Left ventricle myocardium inferior (tissue), 1 donor: ENCODE measurements at places on chromosomes 12 and 14.

- no peak for DNase-seq
- no peak overlapping the region for H3K4me3 ChIP-seq
- H3K4me1 ChIP-seq = no peaks in the 10 kb centered on the region
- H3K36me3 ChIP-seq = no peaks in the 10 kb centered on the region
Measured at GRCh38 chr12:69298947-69299346, 49.2 kb upstream of the LYZ start.

DNA sequence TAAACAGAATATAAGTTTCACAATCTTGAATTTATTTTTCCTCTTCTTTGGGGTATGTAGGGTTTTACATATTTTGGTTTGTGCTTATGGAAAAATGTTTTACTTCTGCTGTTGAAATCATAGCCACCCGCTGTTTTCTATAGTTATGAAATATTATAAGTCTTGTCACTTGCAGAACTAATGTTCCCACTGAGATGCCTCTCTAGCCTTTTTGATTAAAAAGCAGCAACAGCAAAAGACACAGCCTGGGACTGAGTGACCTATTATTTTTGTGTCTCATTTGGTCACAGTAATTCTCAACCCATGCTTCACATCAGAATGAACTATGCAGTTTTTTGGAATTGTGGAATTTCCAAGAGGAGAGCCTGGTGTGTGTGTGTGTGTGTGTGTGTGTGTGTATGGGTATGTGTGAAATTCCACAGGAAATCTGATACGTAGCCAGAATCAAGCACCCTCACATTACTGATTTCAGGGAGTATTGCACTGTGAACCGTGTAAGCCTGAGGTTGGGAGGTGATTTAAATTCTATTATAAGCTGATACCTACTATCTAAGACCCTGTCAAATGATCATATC, 55.7 kb upstream of the FRMD6 start:
- no peaks in the 10 kb centered on the region for H3K36me3 ChIP-seq
- peaks cover 9% of the 10 kb centered on the region for H3K27me3 ChIP-seq
- no peaks in the 10 kb centered on the region for H3K4me1 ChIP-seq
- H3K4me3 ChIP-seq = no peak overlapping the region
- no peak for DNase-seq

DNA sequence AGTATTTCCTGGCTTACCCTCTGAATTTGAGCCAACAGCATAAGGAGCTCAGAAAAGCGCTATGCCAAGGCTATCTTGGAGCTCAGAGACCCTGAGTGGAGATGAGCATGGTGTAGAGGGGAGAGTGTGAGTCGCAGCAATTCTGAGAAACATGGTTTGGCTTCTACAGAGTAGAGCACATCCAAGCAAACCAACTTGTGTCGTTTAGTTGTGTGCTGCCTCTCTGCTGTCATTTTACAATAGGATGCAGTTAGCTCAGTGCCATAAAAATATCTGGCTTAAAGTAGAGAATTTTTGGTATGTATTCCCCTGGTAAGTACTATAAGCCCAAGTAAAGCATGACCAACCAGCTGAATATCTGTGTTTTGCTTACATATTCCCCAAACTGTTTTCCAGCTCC, 249.2 kb downstream of the TRHDE start:
- no peaks in the 10 kb centered on the region for H3K4me1 ChIP-seq
- DNase-seq = no peak
- no peaks in the 10 kb centered on the region for H3K36me3 ChIP-seq
- H3K27me3 ChIP-seq = no peaks in the 10 kb centered on the region
- H3K27ac ChIP-seq = no peak overlapping the region

- H3K36me3 ChIP-seq = no peaks in the 10 kb centered on the region
- no peak overlapping the region for H3K27ac ChIP-seq
- no peak overlapping the region for H3K4me3 ChIP-seq
- H3K27me3 ChIP-seq = peaks cover 60% of the 10 kb centered on the region
Measured at GRCh38 chr14:95068521-95068920, 88.8 kb downstream of the DICER1 start.

DNA sequence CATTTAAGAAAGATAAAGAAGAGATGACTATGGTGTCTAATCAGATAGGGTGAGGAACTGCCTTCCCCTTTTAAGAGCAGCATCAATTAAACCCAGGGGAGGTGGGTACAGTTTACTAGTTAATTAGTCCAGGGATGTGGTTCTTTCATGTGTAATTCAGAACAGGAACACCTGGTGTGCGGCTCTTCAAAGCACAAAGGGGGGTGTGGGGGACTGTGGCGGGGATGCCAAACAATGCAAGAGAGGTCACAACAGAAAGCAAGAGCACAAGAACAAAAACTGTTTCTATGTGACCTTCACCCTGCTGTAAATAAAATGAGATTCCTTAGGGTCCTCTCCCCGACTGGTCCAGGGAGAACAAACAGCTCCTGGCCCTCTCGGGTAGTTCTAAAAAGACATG, 183.9 kb upstream of the SOX5 start:
- no peak overlapping the region for H3K27ac ChIP-seq
- H3K27me3 ChIP-seq = no peaks in the 10 kb centered on the region
- no peaks in the 10 kb centered on the region for H3K4me1 ChIP-seq
- no peak for DNase-seq
- no peak overlapping the region for H3K4me3 ChIP-seq

- H3K4me3 ChIP-seq = no peak overlapping the region
- peaks cover 47% of the 10 kb centered on the region for H3K4me1 ChIP-seq
- no peaks in the 10 kb centered on the region for H3K36me3 ChIP-seq
- DNase-seq = no peak
Measured at GRCh38 chr12:92036061-92036620, 109.5 kb downstream of the BTG1 start.

DNA sequence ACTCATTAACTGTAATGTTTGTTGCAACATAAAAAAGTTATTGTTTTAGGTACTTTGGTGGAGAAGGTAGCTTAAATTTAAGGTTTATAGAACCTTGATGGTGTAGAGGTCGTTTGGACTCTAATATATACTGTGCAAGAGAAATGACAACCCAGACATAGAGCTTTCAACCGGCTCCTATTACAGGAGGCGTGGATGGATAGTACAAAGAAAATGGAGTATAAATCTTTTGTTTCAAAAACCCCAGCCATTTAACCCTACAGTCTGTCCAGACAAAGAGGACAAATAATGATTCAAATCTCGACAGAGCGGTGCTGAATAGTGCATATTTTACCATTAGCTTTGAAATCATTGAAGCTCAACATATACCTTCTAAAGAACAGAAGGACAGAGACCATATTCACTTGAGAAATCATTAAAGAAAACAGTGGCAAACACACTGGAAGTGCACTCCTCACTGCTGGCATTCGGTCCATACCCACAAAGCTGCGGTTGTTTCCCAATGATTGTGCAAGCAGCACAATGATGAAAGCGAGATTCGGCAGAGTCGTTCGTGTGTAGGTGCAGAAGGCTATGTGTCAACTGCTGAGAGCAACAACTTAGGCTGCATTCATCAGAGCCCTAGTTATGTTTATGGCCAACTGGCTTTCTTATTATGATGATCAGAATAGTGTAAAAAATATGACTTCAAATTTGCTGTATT, 688.6 kb downstream of the NOVA1 start:
- DNase-seq = no peak
- no peak overlapping the region for H3K27ac ChIP-seq
- H3K36me3 ChIP-seq = no peaks in the 10 kb centered on the region
- H3K27me3 ChIP-seq = no peaks in the 10 kb centered on the region
- H3K4me1 ChIP-seq = no peaks in the 10 kb centered on the region

- H3K27ac ChIP-seq = no peak overlapping the region
- H3K27me3 ChIP-seq = no peaks in the 10 kb centered on the region
- no peak for DNase-seq
- H3K4me1 ChIP-seq = peaks cover 40% of the 10 kb centered on the region
- peak overlapping the region; percentile 90 for H3K4me3 ChIP-seq
Measured at GRCh38 chr14:50530794-50531365, 1.5 kb downstream of the MAP4K5 start.

DNA sequence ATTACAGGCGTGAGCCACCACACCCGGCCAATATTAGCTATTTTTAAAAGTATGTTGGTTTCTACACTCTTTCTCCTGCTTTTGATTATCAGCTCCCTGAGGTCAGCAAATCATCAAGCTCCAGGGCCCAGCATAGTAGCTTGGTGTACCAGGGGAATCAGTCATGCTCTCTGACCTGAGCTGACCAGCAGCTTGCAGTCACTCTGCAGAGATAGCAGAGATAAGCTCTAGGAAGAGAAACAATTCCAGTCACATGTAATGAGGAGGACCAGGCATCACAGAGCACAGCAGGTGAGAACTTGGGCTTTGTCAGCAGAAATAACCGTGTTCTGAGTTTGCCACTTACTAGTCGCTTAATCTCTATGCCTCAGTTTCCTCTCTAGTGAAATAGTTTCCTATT, 8.5 kb downstream of the PLEKHD1 start:
- no peak overlapping the region for H3K4me3 ChIP-seq
- no peak overlapping the region for H3K27ac ChIP-seq

GRCh38 chr14:100839681-100840111, 13.8 kb downstream of the MEG3 start:
- no peak overlapping the region for H3K27ac ChIP-seq
- H3K4me3 ChIP-seq = no peak overlapping the region
- peaks cover 93% of the 10 kb centered on the region for H3K27me3 ChIP-seq
- H3K4me1 ChIP-seq = no peaks in the 10 kb centered on the region
- H3K36me3 ChIP-seq = no peaks in the 10 kb centered on the region
- no peak for DNase-seq

DNA sequence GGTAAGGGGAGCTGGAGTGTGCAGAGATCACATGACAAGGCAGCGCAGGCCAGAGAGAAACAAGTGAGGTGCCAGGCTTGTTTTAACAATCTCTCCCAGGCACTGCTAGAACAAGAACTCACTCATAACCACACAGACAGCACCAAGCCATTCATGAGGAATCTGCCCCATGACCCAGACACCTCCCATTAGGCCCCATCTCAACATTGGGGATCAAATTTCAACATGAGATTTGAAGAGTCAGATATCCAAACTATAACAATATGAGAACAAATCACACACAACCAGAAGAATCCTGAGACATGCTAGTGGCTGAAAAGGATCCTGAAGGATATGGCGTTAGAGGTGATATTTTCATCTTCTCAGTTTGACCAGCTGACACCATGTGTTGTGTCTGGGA, 21.9 kb downstream of the OR6J1 start:
- H3K4me3 ChIP-seq = no peak overlapping the region
- H3K27ac ChIP-seq = no peak overlapping the region
- peaks cover 3% of the 10 kb centered on the region for H3K4me1 ChIP-seq
- DNase-seq = no peak
- no peaks in the 10 kb centered on the region for H3K36me3 ChIP-seq

DNA sequence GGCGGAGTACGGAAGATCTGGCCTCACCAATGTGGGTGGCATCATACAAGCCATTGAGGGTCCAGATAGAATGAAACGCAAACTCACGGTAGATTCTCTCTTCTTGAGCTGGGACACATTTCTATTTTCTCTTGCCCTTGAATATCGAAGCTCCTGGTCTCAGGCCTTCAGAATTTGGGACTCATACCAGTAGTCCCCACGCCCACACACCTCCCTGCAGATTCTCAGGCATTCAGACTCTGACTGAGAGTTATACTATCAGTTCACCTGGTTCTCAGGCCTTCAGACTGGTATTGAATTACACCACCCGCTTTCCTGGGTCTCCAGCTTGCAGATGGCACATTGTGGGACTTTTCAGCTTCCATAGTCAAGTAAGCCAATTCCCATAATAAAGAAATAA, 37.8 kb downstream of the EIF2S3B start:
- no peak for DNase-seq
- no peak overlapping the region for H3K4me3 ChIP-seq

DNA sequence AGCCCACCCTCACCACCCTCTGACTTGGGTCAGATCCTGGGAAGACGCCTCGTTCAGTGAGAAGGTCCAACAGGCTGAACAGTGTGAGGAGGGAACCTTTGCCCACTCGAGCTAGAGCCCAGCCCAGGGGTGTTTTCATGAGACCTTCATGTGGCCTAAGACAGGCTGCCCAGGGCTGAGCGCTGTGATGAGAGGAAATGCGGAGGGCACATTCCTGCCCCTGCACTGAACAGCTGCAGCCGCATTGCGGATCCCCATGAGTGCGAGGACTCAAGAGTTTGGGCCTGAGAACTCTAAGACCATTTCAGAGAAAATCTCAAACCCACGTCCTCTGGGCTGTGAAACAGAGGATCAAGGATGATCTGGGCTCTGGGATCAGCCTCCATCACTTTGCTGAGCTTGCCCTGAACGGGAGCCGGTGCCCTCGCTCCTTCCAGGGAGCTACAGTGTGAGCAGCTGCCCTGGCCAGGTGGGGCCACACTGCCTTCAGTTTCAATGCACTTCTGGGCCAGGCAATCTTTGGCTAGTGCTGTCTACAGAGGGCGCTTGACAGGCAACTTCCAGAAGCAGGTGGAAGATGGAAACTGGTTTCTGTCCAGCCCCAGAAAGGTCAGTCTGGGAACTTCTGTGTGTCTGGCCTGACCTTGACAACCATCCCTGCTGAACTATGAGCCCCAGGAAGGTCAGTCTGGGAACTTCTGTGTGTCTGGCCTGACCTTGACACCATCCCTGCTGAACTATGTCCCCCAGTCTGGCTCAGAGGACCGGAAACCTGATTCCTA, 43.5 kb upstream of the P2RX7 start:
- no peaks in the 10 kb centered on the region for H3K27me3 ChIP-seq
- no peak overlapping the region for H3K27ac ChIP-seq
- no peaks in the 10 kb centered on the region for H3K36me3 ChIP-seq
- DNase-seq = no peak

GRCh38 chr14:68828698-68829097, 35.8 kb upstream of the ZFP36L1 start:
- H3K4me1 ChIP-seq = peaks cover 5% of the 10 kb centered on the region
- H3K27me3 ChIP-seq = no peaks in the 10 kb centered on the region
- no peak for DNase-seq
- no peaks in the 10 kb centered on the region for H3K36me3 ChIP-seq

- H3K4me3 ChIP-seq = no peak overlapping the region
- H3K27ac ChIP-seq = peak overlapping the region; percentile 71
- no peaks in the 10 kb centered on the region for H3K36me3 ChIP-seq
Measured at GRCh38 chr14:90426663-90427062, 29.8 kb downstream of the CALM1 start.

DNA sequence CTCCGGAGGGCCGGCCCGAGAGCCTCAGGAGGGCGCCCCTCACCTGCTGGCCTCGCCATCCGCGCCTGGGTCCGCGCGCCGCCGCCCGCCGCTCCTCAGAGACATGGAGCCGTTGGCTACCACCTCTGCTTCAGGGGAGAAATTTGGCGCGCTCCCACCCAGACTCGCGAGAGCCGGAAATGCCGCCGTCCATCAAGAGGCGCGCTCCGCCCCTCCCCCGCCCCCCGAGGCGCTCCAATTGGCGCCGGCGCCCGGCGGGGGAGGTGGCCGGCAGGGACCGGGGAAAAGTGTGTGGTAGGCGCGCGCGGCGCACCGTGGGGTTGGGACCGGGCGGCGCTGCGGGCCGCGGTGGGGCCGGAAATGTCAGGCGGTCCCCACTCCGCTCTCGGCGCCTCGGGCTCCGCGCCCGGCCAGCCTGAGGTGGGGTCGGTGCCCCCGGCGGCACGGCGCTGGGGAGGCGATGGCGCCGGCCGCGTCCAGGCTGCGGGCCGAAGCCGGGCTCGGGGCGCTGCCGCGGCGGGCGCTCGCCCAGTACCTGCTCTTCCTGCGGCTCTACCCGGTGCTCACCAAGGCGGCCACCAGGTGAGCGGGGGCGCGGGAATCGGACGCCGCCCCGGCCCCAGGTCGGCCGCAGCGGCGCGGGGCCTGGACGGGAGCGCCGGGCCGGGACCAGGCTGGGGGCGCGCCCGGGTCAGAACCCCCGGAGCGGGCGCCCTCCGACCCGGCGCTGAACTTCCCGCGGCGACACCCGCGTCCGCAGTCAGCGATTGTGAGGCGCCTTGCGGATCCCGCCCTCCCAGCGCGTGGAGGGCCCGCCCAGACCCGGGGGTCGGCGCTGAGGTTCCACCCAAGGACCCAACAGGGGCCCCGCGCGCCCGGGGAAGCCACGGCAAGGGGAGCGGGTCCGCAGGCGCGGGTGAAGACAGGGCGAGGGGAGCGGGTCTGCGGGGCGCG, at the start of the genes POLE and PXMP2:
Gene POLE, minus strand, starts transcription at position 132 of the 954 bp plus-strand sequence. Its CDS starts 27 bp downstream, at position 105.
Gene PXMP2, plus strand, starts transcription at position 377 of the 954 bp plus-strand sequence. Its CDS starts 84 bp downstream, at position 461.
- DNase-seq = peak; percentile 98
- peak within 1 kb of the TSS; percentile 83 for H3K27ac ChIP-seq
- peaks cover 19% of the 10 kb centered on the region for H3K4me1 ChIP-seq
